Thoracic aorta endothelial cell (primary cell): ENCODE measurements at places on chromosomes 1 and 21. TPM values are rescaled to one million over a fixed set of nuclear protein-coding genes. Genes with fewer than 3 reads are reported as not detected.

Gene DNALI1
- total RNA-seq = 2.5 and 2.9 TPM in 2 replicates

Gene ADGRL4
- 335 and 338 TPM in 2 replicates for total RNA-seq

Gene ANGPTL3
- total RNA-seq = 0.07 TPM in 1 of 2 replicates, not detected in the other

Gene ANKRD35
- 0.13 and 0.14 TPM in 2 replicates for total RNA-seq

Gene GART
- 150 and 176 TPM in 2 replicates for total RNA-seq

Gene OR6K3
- not detected in 2 replicates for total RNA-seq

Gene INKA2
- 4.4 and 5.0 TPM in 2 replicates for total RNA-seq

Gene TMPRSS3
- total RNA-seq = not detected in 2 replicates

Gene SPRR2A
- not detected in 2 replicates for total RNA-seq

Gene GJA9
- total RNA-seq = not detected in 2 replicates

Gene C1orf50
- 4.8 and 6.5 TPM in 2 replicates for total RNA-seq

Gene OR2T2
- not detected in 2 replicates for total RNA-seq

Gene XCL2
- not detected in 2 replicates for total RNA-seq

Gene LAX1
- total RNA-seq = 0.13 and 0.14 TPM in 2 replicates

Gene TNFRSF9
- total RNA-seq = 0.13 and 0.72 TPM in 2 replicates

Gene CD84
- total RNA-seq = not detected in 2 replicates

Gene EXTL2
- 39.5 and 48.8 TPM in 2 replicates for total RNA-seq

Gene FAM131C
- 0.13 and 0.22 TPM in 2 replicates for total RNA-seq

Gene ODF2L
- total RNA-seq = 98.0 and 111 TPM in 2 replicates

Gene B3GALT6
- 20.5 and 27.3 TPM in 2 replicates for total RNA-seq

Gene KIF14
- total RNA-seq = 22.5 and 30.3 TPM in 2 replicates

Gene MMP23B
- 0.13 and 0.29 TPM in 2 replicates for total RNA-seq
